ENCODE measurements at places on chromosomes 5 and 9. TPM values are rescaled to one million over a fixed set of nuclear protein-coding genes. Genes with fewer than 3 reads are reported as not detected.

- H3K27me3 ChIP-seq: no peaks in the 10 kb centered on the region
- H3K4me3 ChIP-seq: no peak overlapping the region
- H3K4me1 ChIP-seq: peaks cover 20% of the 10 kb centered on the region
- H3K36me3 ChIP-seq: peaks cover 46% of the 10 kb centered on the region
- no peak for DNase-seq
- H3K27ac ChIP-seq: no peak overlapping the region
Measured at GRCh38 chr5:134620634-134621033, 12.0 kb downstream of the SAR1B start.

DNA sequence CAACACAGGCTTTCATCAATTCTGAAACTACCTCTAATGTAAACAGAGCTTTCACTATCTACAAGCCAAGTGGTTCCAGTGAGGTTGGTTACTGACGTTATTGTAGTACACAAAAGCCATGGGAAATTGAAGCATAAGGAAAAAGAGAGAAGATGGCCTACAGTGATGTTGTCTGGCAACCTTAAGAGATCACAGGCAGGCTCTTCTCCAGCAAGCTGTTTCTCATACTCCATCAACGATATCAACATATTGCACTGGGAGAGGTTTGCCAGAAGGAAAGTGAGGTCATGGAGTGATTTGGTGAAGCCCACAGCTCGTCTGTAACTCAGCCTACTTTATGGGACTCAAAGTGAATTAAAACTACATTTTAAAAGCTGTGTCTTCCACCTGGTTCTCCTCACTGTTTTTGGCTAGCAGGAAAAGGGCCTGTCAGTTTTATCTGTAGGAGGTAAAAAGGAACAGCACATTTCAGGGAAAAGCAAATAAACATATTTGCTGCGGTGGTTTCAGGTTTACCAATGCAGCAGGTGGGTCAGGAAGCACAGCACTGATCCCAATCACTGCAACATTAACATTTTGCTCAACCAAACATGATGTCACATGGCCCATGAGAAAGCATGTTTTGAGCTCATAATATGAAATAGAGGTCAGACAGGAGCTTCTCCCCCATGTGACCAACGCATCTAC, 72.9 kb downstream of the ARSB start:
- H3K4me3 ChIP-seq: no peak overlapping the region
- H3K4me1 ChIP-seq: peaks cover 16% of the 10 kb centered on the region
- DNase-seq: no peak
- H3K27ac ChIP-seq: peak overlapping the region; percentile 25

The LHX3 gene
- polyA plus RNA-seq: not detected

- H3K4me1 ChIP-seq: no peaks in the 10 kb centered on the region
- H3K36me3 ChIP-seq: no peaks in the 10 kb centered on the region
- H3K27ac ChIP-seq: no peak overlapping the region
- no peaks in the 10 kb centered on the region for H3K27me3 ChIP-seq
Measured at GRCh38 chr5:136781464-136781863, 416.1 kb upstream of the TRPC7 start.

GRCh38 chr5:14105718-14106410, 37.3 kb upstream of the TRIO start:
- no peaks in the 10 kb centered on the region for H3K36me3 ChIP-seq
- no peak overlapping the region for H3K4me3 ChIP-seq
- no peak for DNase-seq

Measured in large intestine (tissue), 12 donors.